ENCODE measurements at places on chromosomes 2 and 18.

DNA sequence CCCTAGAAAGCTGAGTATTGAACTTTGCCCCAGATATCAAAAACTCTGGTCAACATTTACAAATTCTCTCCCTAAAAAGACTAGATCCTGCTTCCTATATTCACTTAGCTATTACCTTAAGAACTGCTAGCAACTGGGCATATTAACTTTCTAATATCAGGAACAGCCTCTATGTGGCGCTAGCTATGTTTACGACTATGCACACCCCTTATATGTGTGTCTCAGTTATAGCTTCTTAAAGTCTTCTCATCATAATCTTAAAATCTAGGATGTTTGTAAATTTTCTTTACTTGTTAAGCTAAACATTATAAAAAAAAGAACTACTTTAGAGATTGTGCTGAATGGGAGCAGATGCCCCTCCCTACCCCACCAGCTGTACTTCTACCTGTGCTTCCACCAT lies 1.7 kb upstream of the STAMBP start:
- DNase-seq, result no peak

DNA sequence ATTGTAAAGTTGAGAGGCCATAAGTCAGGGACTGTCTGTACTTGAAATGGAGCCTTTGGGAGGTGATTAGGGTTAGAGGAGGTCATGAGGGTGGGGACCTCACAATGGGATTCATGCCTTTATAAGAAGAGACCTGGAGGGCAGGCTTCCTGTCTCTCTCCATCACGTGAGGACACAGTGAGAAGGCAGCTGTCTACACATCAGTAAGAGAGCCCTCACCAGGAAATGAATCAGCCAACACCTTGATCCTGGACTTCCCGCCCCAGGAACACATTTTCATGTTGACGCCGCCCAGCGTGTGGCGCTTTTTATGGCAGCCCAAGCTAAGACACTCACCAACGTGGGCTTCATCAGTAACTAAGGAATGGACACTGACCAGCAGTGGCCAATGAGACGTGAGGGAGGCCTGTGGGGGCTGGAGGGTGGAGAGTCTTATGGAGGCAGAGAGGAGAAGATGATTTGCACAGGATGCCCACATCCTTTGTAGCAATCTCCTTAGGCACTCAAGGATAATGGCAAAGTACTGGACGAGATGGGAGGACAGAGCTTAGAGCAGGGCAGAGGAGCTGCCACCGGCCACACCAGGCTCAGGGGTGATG lies 162.7 kb downstream of the EIPR1 start:
- no peak for DNase-seq

DNA sequence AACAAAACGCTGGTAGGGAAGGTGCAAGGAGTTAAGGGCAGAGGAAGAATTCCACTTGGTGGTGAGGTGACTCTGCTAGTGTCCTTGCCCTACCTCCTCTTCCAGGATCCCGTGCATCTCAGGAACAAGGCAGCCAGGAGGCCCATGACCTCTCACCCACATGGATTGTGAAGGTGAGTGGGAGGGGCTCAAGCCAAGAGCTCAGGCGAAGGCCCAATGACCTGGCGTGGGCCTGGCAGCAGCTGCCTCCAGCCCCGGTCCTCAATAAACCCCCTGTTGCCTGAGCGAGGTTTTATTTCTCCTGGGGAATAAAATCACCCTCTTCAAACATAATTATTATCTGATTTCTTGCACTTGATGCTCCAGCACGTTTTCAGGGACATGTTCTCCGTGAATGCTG lies 28.2 kb downstream of the LAMA1 start:
- DNase-seq, result no peak

DNA sequence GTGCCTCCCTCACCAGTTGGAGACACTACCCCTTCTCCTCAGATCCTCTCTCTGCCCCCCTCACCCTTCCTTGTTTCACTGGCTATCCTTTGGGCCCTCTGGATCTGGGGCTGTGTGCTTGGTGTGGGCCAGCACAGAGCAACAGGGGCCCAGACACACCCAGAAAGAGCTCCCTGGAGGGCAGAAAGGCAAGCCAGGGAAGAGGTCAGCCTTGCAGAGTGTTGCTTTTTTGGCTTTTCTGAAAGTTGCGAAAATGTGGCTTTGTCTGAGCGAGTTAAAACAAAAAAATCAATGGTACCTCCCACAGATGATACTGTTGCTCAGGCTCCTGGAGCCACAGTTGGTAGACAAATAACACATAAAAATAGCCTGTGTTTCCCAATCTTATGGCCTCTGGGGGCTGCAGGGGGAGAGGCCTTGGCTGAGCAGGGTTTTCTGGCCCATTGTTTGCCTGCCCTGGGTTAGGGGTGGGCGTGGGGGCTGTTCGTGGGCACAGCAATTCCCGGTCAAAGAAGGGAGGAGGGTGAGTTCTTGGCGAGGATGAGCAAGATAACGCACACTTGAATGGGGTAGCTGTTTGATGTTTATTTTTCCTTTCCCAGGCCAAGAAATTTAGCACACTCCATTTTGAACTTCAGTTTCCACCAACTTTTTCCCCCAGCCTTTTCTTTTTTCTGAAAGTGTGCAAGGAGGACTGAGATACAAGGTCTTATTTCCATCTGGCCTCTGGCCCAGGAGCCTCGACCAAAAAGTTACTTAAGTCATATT lies 167.0 kb upstream of the HAAO start:
- no peak for DNase-seq

DNA sequence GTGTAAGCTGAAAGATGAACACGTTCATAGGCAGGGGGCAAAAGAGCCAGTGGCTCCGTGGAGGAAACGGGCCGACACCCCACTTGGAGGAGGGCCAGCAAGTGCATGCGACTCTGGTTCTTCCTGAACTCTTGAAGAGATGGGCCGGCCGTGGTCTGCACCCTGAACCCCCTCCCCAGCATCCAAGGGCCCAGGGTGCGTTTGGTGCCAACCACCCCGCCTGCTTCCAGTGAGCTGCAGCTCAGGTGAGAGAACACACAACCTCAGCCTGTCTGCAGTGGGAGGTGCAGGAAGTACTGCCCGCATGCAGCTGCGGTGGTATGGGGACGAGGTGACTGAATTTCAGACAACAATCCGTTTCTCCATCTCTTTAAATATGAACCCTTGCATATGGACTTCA lies 58.9 kb downstream of the ADNP2 start:
- no peak for DNase-seq

DNA sequence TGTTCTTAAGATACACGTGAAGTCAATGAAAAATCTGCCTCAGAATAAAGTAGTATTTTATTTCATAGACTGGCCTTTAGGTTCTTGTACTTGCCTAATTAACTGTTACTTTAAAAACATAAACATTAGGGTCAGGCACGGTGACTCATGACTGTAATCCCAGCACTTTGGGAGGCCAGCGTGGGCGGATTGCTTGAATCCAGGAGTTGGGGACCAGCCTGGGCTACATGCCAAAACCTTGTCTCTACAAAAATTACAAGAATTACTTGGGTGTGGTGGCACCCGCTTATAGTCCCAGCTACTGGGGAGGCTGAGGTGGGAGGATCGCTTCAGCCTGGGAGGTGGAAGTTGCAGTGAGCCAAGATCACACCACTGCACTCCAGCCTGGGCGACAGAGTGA lies 16.0 kb upstream of the SNORC start:
- DNase-seq, result no peak

- DNase-seq, result no peak
Measured at GRCh38 chr2:111535404-111535803, 348.6 kb downstream of the ANAPC1 start.

DNA sequence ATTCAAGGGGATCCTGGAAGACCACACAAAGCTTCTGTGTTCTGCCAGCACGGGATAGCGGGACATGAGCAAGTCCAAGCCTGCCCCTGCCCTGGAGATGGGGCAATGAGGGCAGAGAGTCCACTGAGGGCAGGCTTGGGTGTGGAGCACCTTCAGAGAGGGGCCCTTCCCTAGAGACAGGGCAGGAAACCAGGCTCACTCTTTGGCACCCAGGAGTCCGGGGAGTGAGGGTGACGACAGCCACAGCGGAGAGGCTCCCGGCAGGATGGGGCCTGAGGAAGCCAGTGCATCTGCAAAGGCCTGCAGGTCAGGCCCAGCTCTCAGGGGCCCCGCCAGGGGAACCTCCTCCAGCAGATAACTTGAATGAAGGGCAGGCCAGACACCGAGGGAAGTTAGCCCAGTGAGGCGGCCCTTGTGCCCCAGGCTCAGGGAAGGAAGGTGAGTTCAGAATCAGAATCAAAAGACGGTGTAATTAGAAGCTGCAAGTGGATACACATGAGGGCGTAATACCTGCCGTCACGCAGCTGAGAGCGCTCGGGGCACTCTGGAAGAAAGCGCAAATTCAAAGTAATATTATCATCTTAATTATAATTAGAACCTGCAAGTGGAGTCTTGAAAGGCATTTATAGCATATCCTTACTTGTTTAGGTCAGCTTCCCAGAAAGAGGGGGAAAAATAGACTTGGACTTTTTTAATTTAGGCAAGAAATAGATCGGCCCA lies 142.6 kb upstream of the LGALSL start:
- DNase-seq, result no peak

- DNase-seq, result no peak
Measured at GRCh38 chr2:200616656-200617055, 30.8 kb downstream of the AOX1 start.

DNA sequence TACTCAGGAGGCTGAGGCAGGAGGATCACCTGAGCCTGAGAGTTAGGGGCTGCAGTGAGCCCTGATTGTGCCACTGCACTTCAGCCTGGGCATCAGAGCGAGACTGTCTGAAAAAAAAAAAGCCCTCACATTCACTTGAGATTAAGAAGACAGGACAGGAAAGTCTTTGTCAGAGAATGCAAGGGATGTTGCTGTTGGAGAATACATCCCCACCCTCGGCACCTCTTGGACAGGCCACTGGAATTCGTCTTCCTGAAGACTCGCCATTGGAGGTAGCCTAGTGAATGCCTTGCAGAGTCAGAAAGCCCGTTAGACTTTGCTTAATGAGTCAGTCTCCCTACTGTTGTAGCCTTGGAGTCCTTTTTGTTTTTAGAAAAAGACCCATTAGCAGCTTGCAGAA lies 205.6 kb downstream of the FAM210A start:
- no peak for DNase-seq

- DNase-seq, result no peak
Measured at GRCh38 chr2:160402997-160403979, 90.3 kb downstream of the RBMS1 start.

DNA sequence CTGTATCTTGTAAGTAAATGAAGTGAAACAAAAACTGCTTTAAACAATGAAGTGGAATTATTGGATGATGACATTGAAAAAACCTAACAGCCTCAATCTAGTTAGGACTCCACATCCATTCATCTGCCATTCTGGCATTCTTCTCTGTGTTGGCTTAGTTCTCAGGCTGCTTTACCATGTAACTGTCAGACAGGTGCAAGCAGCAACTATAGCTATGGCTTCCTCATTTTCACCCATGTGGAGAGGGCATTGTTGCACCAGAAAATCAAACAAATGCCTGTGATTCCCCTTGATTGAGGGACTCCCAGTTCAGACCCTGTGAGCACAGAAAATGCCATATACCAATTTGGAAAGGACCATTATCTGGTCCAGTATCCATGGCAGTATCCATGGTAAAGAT lies 129.5 kb upstream of the NYAP2 start:
- no peak for DNase-seq

DNA sequence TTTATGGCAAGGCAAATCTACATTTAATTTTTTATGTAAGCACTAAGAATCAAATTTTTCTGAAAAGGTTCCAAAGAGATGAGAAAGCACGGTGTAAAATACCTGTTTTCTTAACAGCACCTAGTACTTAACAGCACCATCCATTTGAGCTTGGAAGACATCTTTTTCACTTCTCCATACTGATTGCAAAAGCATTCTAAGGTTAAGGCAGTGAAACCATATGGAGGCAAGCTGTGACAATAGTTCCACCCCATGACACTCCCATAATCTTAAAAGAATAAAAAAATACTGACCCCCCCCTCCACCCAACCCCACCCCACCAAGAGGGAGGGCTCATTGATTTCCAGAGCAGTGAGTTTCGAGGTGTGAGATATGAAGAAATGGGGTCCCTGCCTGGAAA lies 60.6 kb downstream of the ZCCHC2 start:
- no peak for DNase-seq

DNA sequence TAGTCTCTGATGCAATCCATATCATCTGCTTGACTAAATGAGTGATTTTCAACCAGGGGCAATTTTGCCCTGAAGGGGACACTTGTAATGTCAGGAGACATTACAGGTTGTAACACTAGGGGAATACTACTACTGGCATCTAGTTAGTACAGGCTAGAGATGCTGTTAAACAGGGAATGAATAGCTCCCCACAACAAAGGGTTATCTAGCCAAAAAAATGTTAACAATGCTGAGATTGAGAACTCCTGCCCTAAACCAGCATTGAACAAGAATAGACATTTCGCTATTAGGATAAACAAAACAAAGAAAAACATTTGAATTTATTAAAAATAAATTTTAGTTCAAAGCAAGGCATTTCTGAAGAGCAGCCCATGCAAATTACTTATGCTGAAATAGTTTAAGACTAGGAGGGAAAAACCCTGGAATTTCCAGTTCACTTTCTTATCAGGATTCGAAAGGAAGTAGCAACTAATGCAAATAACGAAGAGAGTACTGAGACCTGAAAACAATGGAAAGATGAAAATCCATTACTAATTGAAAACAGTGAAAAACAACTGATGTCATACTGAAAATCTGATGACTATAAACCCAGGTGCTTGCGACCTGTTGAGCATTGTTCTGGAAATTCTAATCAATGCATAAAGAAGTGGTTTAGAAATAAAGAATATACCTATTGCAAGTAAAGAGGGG lies 53.1 kb downstream of the CAB39 start:
- DNase-seq, result no peak

DNA sequence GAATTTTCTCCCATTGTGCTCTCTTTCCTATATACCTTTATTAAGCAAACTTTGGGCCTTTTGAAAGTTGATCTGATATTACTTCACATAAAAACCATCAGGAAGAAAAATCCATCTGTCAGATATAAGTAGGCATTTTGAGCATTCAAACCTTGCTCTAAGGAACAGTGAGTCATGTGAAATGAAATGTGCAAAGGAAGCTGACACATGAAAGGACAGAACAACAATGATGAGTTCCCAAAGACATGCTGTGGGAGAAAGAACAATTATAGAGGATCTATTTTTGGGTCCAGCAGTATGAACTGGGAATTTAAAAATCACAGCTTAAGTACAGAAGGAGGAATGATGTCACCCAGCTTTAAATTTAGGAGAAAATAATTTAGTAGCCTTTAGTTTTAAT lies 18.1 kb downstream of the CALCRL start:
- no peak for DNase-seq
